ENCODE measurements at places on chromosomes 11 and 22. TPM values are rescaled to one million over a fixed set of nuclear protein-coding genes. Genes with fewer than 3 reads are reported as not detected.

LYVE1 gene
- 52.2 TPM for total RNA-seq

UBQLNL gene
- total RNA-seq = 0.18 TPM

CNTN5 gene
- total RNA-seq = 6.2 TPM

GLYAT gene
- total RNA-seq = not detected

B4GAT1 gene
- 25.7 TPM for total RNA-seq

SCUBE2 gene
- total RNA-seq = 34.8 TPM

ZNF202 gene
- 13.6 TPM for total RNA-seq

ABCC8 gene
- 1.3 TPM for total RNA-seq

C22orf31 gene
- 2.1 TPM for total RNA-seq

IFTAP gene
- 54.5 TPM for total RNA-seq

GRIK4 gene
- total RNA-seq = 0.09 TPM
